T47D (cell line): ENCODE measurements at places on chromosomes 6 and 20.

DNA sequence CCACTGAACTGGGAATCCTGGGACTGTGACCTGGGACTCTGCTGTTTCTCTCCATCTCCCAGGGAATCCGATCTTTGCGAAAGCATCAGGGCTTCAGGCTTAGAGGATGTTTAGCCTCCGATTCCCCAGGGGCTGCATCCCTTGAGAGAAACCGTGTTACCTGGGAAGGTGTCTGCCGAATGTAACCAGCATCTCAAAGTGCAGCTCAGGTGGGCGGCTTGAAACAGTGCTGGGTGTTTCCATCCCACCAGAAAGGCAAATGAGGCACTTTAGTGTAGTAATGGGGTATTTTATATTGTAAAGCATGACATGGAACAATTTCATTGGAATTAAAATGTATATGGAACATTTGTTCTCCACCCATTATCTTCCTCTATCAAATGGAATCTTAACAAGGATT is 15.2 kb downstream of the CDH4 start:
- no peak for DNase-seq

DNA sequence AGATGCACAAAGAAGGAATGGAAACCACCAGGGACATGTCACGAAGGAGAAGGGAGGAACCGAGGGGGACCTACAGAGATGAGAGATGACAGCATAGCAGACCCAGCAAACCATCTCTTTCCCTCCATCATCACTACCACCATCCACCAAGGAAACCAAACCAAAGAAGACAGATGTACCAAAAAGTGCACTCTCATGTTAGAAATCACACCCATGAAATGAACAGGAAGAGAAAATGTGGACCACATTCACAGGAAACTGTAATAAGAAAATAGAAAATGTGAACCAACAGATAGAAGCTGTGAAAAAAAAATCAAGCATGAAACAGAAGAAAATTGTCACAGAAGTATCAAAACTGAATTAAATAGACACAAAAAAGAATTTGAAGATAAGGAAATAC is 672.7 kb downstream of the QKI start:
- DNase-seq: no peak

- DNase-seq: no peak
Observed at GRCh38 chr6:127446356-127446755, 12.8 kb downstream of the KIAA0408 start.

DNA sequence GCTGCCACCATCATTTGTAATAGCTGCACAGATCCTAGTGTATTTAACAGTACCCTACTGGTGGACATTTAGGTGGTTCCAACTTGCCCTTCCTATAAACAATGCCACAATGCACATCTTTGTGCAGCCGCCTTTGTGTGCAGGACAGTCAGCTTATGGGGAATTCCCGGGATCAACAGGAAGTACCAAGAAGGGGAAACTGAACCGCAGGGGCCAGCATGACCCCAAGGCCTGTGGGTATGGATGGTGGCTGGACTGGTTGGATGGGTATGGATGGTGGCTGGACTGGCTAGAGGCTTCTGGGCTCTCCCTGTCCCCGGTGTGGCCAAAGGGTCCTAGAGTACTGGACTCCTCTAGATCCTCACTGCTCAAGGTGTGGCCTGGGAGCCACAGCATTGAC is 46.7 kb downstream of the CEBPB start:
- DNase-seq: peak; percentile 92

- DNase-seq: no peak
Observed at GRCh38 chr6:11181478-11182136, 50.9 kb downstream of the NEDD9 start.

DNA sequence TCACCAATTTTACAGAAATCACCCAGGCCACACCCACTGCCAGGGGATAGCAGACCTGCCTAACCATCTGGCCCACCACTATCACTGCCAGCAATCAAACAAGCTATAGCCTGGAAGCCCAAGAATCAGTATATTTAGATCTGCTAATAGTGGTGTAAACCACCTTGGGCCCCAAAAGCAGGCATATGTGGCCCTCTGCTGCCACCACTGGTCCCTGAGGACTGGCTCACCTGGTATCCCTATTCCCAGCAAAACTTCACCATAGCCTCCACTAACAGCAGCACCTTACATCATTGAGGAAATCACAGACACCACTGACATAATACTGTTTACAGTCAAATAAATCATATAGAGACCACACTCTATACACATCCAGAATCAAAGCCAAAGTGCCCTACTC is 880.4 kb upstream of the MAN1A1 start:
- no peak for DNase-seq

GRCh38 chr6:145809785-145810184 is 4.8 kb downstream of the FBXO30 start:
- no peak for DNase-seq

GRCh38 chr6:43972913-43973300 is 154.3 kb downstream of the MRPL14 start:
- DNase-seq: no peak

GRCh38 chr6:99871641-99872040 is 122.4 kb downstream of the MCHR2 start:
- no peak for DNase-seq

DNA sequence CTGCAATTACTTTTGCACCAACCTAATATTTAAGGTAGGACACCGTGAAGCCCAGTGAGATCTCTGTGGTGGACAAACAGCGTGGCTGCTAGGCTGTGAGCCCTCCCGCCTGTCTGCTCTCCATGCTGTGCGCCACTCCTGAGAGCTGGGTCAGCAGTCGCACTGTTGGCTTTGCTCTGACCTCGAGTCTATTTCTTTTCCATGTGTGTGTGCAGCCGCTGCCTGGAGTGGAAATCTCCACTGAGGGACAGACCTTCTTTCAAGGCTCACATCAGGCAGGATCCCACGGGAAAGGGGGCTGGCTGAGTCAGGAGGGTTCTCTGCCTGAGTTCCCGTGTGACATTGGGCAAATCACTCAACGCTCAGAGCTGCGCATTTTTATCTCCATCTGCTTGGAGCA is 27.1 kb downstream of the RIPOR3 start:
- no peak for DNase-seq

DNA sequence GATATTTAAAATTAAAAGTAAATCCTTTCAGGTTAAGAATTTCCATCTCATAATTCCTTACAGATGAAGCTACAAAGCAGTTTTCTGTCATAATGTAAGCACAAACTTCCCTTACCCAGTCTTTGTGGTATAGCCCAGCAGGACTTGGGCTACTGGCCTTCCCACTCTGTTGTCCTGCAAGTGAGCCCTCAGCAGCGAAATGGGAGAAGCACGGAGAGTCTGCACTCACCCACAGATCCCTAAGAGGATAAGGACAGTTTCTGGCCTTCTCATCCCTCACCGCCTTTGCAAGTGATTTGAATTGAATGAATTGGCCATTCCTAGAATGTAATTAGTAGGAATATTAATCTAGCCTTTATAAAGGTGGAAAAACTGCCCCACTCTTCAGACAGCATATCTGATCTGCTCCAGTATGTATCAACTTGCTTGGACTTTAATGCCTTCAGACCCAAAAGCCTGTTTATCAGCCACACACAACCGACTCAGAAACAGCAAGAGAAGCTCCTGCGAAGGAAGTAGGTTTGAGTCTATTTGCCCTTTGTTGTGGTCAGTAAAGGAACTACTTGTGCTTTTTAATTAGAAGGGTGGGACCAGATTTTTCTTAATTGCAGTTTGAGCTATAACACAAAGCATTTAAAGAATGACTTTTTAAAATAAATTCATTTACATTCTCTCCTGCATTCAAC is 29.9 kb upstream of the PRDM1 start:
- peak; percentile 19 for DNase-seq

- DNase-seq: no peak
Observed at GRCh38 chr6:49980898-49981297, 11.5 kb upstream of the DEFB113 start.
